8988T (cell line): ENCODE measurements at places on chromosomes 3 and 15.
A peak's percentile ranks its signal among the peaks of the same experiment; 100 is the strongest.

DNA sequence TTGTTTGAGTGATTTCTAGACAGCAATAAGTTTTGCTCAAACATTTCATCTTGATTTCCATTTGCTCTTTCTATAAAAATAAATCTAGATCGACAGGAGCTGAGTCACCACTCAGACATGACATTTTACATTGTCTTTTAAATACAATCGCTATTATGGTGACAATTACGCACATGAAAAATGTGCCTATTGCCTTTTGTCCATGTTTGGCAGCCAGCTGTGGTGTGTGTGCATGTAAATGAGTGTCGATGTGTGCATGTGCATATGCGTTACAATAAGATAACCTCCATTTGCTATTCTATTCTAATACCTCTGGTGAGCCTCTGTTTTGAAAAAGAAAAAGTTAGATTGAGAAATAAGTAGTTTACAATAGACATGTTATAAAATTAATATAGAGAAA lies 89.7 kb upstream of the GRM7 start:
- DNase-seq = no peak

DNA sequence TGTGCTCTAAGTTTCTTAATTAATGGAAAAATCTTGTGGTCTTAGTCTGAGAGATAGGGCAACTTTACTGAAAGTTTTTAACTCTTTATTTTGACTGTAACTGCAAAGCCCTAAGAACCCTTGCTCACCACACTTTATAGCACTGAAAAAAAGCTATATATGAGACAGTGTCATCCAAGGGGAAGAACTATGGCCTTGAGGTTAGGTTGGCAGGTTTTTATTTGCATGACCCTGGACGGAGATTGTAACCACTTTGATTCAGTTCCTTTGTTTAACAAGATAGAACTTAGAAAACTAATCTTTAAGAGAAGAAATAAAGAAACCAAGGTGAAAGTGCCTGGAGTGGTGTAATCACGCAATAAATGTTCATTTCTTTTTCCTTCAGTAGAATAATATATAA lies 30.6 kb upstream of the LYSMD4 start:
- DNase-seq = no peak

DNA sequence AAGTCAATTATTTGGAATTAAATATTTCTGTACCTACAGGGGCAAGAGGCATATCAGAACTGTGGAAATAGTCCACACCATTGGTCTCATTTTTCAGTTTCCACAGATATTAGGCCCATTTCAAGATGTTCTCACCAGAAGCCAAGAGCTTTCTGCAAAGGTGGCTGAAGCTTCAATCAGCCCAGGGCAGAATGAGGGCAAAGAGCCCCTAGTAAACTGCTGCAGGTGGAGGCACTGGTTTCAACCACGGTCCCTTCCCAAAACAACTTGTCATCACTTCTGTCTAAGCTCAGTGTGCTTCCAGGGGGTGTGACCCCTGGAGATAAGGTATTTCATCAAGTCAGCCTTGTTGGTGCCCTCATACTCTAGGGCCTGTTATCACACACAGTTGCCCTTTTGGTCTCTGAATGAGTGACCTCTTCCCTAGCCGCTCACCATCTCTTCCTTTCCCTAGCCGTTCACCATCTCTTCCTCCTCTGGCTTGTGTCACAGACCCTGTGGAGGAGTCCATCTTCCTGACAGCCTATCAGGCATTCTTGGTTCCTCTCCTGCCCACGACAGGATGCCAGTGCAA lies 21.2 kb downstream of the IL17RD start:
- no peak for DNase-seq

- DNase-seq = no peak
Observed at GRCh38 chr3:115087512-115087911, 59.6 kb downstream of the ZBTB20 start.

DNA sequence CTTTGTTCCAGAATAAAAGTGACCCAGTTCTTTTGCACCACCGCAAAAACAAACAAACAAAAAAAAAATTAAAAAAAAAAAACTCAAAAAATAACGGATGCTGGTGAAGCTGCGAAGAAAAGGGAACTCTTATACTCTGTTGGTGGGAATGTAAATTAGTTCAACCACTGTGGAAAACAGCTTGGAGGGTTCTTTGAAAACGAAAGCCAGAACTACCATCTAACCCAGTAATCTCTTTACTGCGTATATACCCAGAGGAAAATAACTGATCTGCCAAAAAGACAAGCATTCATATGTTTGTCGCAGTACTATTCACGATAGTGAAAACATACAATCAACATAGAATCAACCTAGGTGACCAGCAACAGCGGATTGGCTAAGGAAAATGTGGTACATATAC lies 298.9 kb upstream of the CBLB start:
- DNase-seq = no peak

DNA sequence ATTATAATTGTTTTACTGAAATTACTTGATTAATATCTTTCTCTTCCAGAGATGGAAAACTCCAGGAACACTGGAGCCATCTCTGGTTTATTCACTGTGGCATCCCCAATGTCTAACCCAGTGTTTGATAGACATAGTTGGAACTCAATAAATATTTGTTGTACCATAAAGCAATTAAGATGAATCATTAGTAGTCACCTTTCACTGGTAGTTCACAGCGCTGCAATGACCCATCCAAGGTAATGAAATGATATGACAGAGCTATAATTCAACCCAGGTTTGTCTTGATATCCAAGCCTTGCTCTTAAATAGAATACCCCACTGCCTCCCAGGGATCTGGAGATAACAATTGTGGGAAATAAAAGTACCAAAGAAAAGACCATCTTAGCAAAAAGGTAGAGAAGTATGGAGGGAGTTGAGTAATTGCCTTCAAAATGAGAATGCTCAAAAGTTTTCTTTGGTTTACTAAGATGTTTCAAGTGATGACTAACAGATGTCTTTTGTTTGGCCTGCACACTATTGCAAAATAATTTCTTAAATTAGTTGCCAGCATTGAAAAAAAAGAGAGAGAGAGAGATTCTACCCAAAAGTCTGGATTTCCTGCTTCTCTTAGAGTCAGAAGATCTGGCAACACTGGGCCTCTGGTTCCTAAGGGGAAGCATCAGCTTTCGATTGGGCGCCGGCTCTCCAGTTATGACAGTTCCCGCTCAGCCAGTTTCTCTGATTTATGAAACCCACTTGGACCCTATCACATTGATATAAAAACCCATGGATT lies 348.5 kb downstream of the ERC2 start:
- DNase-seq = no peak

DNA sequence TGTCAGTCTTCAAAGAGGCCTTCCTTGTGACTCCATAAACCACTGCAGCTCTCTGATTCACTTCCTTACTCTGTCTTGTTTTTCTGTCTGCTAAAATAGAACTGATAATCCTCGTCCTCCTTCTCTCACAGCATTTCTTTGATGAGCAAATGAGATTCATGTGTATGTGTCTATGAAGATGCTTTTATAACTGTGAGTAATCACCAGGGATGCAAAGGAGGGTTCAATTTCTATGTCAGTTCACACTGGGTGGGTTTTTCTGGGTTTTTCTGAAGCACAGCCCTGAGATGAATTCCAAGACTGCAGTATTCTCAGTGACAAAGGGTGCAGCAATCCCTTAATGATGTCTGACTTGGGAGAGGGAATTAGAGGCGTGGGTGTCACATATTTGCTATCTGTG lies 746.6 kb upstream of the CFAP20DC start:
- DNase-seq = no peak

DNA sequence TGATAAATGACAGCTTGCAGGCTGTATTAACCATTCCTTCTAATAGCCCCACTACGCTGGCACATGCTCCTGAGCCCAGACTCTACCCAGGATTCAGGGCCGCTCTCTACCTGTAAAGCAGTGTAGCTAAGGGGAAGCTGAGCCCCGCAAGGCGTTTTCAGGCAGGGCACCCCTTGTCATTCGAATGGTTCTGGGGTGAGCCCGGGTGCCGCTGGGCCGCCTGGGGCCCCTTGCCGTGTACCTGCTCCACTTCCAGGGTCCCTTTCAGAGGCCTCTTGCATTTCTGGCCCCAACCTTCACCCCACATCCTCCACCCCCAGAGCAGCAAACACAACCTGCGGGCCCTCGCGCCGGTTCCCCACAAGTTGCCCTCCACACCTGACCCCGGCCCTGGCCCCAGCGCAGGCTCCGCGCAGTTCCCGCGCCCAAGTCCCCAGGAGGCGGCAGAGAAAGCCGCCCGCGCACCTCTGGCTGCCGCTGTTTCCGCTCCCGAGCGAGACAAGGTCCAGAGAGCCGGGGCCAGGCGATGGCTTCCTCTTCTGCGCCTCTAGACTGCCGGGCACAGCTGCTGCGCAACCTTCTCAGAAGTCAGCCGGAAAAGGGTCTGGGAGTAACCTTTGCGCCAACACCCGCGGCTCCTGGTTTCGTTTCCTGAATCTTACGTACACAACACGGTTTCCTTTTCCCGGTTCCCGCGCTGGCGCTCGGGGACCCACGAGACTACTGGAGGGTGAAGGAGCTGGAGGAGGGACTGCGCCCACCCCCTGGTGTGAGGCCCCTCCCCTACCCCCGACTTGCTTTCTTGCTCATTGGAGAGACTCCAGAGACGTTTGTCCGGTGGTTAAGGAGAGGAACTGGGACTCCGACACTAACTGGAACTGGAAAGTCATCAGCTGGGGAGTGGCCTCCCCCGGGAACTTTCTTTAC lies at the start of gene PLSCR1:
Gene PLSCR1, minus strand, starts transcription at position 606 of the 927 bp plus-strand sequence. CDS start 8,055 bp downstream, outside the sequence.
- peak; percentile 72 for DNase-seq

DNA sequence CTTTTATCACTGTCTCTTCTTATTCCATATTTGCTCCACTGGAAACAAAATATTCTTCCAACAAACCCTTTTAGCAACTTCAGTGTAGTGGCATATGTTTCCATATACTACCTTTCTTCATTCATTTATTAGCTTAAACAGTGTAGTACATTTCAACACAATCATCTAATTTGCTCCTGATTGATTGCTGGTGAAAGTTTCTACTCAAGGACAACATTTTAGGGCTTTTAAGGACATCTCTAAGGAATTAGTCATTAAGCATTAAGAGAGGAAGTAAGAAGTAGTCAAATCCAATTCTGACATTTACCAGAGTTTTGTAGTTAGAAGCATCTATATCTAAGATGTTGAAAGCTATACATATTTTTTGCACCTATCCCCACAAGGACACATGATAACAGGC lies 55.8 kb downstream of the RSRC1 start:
- no peak for DNase-seq
